T47D (cell line): ENCODE measurements at places on chromosomes 2 and 18.

DNA sequence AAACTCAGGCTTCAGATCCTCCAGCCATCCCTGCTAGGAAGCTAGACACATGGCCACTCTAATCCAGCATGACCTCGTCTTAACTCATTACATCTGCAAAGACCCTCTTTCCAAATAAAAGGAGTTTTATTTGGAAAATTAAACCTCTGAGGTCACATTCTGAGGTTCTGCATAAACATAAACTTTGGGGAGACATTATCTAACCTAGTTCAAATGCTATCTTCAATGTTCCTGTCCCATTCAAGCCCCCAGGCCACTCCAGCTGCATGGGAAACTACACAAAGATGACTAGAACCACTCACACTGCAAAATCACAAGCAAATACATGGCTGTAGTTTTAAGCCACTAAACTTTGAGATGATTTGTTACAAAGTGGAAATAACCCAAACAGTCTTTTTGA is 99.0 kb upstream of the RNF152 start:
- DNase-seq: no peak

DNA sequence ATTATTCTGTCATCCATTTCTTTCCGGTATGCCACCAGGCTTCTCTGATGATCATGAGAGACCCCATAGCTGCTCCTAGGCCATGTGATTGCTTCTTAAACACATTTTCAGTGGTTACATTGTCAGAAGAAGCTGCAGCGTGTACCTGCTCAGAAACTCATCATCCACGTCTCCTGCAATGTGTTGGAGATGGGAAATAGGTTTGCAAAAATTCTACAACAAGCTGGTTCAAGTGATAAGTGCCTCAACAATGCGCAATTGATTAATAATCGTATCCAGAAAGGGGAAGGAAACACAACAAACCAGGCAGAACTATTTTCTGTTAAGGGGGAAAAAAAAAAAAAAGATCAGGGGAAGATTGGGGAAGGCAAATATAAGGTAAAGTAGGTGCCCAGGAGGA is 75.7 kb upstream of the THUMPD2 start:
- no peak for DNase-seq

- peak; percentile 59 for DNase-seq
Observed at GRCh38 chr2:160876029-160876428, 284.2 kb upstream of the TANK start.

GRCh38 chr2:70728128-70728527 is 39.9 kb downstream of the ADD2 start:
- DNase-seq: no peak

DNA sequence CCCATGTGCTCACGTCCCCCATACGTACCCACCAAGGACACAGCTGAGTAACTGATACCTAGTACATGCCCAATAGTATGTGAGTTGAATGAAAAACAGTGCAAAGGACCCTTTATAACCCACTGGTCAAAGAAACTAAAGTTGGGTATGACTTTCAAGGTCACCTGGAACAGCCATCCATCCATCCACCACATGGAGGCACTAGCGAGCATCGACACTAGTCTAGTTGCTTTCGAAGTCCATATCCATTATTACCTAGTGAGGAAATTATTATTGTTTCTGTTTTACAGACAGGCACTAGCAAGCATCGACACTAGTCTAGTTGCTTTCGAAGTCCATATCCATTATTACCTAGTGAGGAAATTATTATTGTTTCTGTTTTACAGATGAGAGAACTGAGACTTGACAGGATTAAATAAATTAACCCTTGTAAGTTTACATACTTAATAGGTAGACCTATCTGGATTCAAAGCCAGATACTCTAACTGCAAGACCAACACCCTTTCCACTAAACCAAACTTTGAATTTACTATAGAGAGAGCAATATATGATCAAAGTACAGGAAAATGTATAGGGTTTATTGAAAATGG is 233.7 kb downstream of the METTL4 start:
- DNase-seq: no peak

- DNase-seq: no peak
Observed at GRCh38 chr18:76557026-76557575, 62.1 kb upstream of the ZNF516 start.

DNA sequence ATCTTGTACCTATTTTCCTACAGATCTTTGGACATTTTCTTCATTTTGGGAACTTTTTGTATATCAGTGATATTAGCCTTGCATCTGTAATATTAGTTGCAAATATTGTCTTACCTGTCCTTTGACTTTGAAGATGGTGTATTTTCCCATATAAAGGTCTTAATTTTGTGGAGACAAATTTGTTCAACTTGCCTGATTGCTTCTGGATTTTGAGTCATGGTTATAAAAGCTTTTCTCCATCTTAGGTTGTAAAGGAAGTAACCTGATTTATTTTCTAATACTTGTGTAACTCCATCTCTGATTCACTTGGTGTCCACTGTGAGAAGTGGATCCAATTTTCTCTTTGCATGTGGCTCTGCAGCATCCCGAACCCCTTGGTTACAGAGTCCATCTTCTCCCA is 97.7 kb upstream of the OTOS start:
- DNase-seq: no peak

DNA sequence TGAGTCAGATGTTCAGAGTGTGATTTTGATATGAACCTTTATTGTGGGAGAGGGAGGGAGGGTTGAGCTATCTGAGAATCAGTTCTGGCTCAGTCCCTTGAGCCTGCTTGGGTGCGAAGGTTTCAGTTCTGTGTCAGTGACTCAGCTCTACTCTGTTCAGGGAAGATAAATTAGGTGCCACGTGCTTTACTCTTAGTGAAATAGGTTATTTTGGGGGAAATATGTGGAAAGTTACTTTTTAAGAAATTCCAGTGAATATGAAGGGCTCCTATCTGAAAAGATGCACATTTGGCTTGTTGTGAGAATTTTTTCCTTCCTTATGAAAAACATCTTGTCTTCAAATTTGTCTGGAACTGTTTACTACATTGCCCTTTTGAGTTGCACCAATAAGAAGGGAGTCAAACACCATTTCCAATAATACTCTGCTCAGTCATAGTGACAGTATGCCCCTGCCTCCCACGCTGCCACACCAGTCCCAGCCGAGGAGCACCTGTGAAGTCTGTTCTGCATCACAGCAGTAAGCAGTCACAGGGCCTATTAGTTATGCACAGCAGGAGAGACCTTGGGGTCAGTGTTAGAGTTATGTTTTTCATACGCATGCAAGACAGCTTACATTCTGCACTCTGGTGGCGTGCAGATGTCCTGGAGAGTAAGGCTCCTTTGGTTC is 32.8 kb upstream of the DNAH7 start:
- no peak for DNase-seq

GRCh38 chr2:191544461-191545062 is 133.4 kb upstream of the NABP1 start:
- DNase-seq: no peak

- DNase-seq: no peak
Observed at GRCh38 chr2:27019931-27020855, 12.6 kb upstream of the TMEM214 start.

DNA sequence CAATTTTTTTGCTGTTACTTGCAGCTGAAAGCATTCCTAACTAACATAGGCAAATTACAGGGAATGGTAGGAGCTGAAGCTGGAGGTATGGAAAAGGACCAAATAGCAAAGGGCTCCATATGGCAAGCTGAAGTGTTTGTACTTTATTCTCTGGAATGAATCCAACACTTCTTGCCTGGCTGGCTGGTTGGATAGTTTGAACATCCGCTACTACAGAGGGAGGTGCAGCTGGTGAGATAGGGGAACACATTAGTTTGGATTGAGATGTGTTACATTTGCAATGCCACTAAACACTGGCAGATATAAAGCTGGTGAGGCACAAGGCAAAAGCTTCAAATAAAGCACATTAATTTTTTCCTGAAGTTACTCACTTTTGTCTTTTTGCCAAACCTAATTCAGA is 291.5 kb downstream of the SP3 start:
- DNase-seq: no peak

GRCh38 chr18:910247-910646 is 5.6 kb downstream of the ADCYAP1 start:
- no peak for DNase-seq

DNA sequence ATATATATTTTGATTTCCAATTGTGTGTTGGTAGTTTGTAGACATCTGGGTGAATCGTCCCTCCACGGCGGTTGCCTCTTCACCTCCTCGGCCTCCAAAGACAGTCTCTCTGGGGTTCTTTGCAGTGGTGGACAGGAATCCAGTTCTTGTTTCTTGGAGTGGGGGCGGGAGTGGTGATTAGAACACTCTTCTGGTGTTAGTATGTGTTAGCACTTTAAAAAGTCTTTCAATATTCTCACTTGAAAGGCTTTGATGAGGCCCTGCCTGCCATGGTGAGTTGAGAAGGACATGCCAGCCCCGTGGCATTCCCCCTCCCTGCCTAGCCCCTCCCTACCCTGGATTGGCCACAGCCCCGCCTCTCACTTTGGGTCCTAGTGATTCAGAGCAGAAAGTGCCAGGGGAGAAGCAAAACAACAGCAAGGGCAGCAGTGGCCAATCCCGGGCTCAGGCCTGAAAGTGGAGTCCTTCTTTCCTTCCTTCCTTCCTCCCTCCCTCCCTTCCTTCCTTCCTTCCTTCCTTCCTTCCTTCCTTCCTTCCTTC is 316.8 kb upstream of the HS6ST1 start:
- no peak for DNase-seq

GRCh38 chr2:66982766-66983165 is 414.4 kb upstream of the ETAA1 start:
- DNase-seq: no peak

DNA sequence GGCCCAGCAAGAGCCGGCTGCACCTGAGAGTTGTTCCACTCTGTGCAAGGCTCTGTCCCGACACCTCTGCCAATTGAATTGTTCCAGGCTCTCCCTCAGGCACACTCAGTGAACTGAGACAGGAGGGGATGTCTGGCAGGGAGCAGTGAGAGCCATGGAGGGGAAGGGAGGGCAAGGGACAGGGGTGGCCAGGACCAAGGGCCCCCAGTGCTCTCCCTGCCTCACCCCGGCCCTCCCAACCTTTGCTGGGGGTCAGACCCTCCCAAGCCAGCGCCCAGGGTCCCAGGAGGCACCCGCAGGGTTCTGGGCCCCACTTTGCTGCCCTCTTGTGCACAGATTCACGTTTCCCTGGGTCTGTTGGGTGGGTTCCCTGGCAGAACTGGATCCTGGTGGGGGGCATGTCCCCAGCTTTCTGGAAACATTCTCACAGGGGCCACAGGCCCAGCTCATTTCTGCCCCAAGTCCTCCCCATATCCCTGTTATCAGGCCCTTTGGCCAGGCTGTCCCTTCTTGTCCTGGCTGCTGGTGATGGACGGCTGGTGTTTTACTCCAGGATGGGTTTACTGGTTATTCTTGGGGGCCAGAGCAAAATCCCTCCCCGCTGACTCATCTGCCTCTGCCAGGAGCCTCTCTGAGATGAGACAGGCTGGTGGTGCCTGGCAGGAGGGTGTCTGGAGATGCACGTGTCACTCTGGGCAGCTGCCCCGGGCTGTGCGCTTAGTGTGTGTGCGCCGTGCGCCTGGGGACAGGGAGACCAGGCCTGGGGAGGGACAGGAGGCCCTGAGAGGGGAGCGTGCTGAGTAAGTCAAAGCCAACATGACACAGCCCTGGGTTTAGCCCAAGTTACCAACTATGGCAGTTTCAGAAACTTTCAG is 136.5 kb upstream of the CTDP1 start:
- DNase-seq: no peak

DNA sequence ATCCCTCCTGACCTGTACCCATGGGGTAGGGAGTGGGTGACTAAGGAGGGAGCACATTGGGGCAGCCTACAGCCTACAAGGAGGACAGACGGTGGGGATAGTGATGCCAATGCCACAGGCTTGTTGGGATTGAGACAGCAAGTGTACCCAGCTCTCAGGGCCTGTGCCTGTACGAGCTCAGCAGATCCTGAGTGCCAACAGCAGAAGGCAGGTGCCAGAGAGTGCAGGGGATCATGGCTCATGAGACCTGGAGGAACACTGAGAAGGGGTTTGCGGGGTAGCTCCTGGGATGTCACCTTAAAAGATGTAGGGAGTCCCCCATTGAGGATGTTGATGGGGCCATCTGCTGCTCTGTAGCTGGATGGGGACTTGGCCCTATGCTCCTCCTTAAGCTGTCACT is 10.3 kb upstream of the SNED1 start:
- DNase-seq: peak; percentile 60

- peak; percentile 18 for DNase-seq
Observed at GRCh38 chr2:60880643-60881046, 729 bp upstream of the REL start.
